ENCODE measurements at places on chromosomes 12 and 14.

- peak; percentile 85 for DNase-seq
Observed at GRCh38 chr14:97977651-97978261, 1180.6 kb downstream of the VRK1 start.

DNA sequence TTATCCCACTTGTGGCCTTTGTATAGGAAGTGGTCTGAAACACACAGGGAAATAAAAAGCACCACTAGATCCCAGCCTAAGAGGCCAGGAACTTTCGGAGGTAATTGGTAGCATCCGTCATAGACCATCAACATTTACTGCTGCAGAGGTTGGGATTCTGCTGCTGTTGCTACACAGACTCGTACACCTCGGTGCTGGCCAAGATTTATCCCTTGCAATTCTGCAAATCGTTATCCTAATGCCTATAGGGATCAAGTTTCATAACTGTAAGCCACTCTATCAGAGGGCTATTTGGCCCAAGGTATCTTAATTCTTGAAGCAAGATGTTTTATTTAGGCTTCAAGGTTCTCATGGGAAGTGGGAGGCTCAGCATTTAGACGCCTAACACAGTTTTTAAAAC lies 913.6 kb downstream of the GALC start:
- no peak for DNase-seq

- no peak for DNase-seq
Observed at GRCh38 chr14:71592361-71592760, 339.9 kb upstream of the RGS6 start.

DNA sequence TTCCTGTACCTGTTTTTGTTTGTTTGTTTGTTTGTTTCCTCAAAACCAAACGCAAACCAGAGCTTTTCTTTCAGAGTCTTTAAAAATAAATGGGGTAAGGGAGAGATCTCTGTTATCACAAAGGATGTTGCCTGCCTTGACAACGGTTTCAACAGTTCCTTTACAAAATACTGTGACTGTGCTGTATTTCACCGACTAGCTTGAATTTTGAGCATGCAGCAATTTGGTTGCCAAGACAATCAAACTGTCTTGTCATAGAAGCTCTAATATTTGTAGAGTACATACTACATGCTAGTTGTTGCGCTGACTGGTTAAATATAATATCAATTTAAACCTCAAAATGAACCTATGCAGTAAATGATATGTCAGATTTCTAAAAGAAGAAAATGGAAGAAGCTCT lies 22.4 kb upstream of the TCP11L2 start:
- DNase-seq = no peak

- no peak for DNase-seq
Observed at GRCh38 chr12:11513288-11513687, 117.9 kb upstream of the PRB2 start.

DNA sequence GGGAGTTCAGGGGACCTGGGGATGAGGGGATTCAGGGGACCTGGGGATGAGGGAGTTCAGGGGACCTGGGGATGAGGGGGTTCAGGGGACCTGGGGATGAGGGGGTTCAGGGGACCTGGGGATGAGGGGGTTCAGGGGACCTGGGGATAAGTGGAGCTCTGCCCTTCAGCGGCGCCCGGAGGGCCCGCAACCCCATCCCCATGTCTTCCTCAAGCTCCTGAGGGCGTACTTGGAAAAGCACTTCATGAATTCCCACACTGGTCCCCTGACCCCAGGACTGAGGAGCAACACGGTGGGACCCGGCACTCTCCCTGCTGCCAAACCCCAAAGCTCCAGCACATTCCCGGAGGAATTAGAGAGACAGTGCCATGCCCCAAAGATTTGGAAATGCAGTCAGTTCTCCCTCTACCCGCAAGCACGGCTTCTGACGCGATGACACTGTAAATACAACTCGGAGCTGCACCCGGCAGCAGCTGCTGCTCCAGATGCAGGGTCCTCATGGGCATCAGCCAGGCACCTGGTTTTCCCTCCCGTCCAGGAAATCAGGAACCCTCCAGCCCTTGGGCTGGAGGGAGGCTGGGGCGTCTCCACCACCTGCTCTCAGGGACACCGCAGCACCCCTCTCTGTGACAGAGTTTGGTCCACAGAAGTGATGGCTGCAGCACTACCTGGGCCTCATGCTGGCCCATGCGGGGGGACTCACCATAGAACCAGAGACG lies 32.8 kb upstream of the C14orf180 start:
- DNase-seq = no peak

DNA sequence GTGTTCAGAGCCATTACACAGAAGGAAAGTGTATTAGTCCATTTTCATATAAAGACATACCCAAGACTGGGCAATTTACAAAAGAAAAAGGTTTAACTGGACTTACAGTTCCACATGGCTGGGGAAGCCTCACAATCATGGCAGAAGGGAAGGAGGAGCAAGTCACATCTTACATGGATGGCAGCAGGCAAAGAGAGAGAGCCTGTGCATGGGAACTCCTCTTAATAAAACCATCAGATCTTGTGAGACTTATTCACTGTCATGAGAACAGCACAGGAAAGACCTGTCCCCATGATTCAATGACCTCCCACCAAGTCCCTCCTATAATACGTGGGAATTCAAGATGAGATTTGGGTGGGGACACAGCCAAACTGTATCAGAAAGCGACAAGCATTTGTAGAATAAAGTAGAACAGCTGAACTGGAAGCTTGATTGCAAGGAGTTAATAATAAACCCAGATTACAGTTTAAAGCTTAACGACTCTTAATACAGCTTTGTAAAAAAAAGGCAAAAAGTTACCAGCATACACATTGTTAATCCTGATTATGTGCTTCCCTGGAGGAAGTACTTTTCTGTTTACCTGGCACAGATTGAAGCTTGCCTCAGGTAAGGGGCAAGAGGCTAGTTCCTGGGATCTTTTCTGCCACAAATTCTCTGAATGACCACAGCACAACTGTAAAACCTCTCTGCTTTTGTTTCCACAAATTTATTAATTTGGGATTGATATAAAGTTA lies 18.1 kb upstream of the STON2 start:
- no peak for DNase-seq

- no peak for DNase-seq
Observed at GRCh38 chr12:22473212-22473611, 71.1 kb downstream of the C2CD5 start.

- DNase-seq = no peak
Observed at GRCh38 chr12:122859303-122860039, 24.2 kb downstream of the HIP1R start.

DNA sequence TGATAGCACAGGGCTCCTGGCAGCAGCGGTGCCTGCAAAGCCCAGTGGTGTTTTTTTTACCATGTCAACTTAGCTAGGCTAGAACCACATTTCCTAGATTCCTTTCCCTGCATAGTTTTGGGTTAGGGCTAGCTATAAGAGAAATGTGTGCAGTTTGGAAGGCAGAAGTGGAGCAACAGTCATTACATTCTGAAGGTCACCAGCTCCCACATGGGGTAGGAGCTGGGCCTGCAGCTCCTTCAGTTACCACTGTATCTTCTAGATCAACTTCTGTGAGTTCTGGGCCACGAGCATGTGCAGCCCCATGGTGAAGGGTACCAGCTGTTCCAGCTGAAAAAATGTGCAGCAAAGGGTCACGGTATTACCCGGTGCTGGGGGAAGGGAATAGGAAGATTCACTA lies 2.3 kb upstream of the SLC25A3 start:
- no peak for DNase-seq

- no peak for DNase-seq
Observed at GRCh38 chr12:65961190-65962035, 137.1 kb downstream of the HMGA2 start.

DNA sequence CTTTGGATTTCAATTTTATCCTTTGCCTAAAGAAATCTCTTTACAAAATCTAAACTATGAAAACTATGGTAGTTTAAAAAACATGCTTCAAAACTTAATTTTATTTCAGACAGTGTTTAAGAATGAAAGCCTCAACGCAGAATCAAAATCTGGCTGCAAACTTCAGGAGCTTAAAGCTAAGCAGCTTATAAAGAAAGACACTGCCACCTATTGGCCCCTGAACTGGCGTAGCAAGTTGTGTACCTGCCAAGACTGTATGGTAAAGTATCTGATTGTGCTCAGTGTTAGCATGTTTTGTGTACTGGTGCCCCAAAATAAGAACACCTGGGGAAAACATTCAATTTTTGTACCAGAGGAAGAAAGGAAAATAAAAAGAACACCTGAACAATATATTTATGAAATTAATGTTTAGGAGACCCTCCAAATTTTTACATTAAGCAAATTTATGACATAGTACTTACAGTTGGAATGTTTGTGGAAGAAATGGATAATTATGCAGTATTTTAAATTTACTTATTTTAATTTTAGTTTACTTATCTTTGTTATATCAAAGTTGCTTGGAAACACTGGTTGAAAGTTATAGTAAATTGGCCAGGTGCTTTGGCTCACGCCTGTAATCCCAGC lies 12.2 kb downstream of the UBR7 start:
- DNase-seq = peak; percentile 35

GRCh38 chr12:122080149-122081082 lies 1.9 kb downstream of the MLXIP start:
- DNase-seq = no peak

DNA sequence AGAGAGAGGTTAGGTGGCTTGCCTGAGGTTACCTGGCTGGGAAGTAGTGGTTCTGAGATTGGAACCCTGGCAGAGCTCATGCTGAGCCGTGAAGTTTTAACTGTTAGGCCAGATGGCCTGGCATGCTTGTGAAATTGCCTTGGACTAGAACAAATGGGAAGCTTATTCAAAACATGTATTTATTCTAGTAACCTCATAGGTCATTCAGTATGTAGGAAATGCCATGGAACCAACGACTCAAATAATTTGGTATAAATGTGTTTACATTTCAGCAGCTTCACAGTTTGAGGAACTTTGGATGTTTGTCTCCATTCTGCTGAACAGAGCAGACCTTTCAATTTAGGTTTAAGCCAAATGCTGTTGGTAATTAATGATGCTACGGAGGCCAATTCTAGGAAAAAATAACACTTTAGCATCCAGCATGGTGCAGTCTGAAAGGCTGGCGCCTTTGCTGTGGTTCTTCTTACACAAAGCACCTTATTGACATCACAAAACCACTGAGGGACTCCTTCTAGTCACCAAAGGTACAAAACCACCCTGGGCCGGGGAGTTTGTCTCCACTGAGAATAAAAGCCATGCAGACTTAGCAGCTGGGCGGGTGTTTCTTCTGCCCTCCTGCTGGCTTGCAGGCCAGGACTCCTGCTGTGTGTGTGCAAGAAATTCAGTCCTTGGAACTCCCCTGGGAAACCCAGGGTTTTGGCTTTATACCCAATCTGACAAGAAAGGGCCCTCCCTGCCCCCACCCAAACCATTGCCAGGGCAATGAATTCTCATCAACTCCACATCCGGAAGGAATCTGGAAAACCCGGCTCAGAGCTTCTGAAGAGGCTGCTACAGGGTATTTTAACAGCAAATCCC lies 64.2 kb downstream of the ELK3 start:
- DNase-seq = no peak

DNA sequence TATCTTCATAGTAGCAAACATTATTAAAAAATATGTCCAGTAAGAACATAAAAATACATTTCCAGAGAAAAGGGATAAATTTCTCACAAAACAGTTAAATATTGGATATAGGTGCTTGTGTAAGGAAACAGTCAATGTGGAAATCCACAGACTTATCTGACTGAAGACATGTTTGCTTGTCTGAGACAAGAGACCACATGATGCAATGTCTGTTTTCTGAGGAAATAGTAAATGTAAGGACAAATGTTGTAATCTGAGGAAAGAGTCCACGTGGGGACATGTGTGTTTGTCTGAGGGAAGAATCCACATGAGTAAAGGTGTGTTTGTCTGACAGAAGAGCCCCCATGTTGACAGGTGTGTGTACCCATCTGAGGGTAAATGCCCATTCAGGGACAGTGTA lies 1093.2 kb downstream of the TMEM121 start:
- DNase-seq = no peak

DNA sequence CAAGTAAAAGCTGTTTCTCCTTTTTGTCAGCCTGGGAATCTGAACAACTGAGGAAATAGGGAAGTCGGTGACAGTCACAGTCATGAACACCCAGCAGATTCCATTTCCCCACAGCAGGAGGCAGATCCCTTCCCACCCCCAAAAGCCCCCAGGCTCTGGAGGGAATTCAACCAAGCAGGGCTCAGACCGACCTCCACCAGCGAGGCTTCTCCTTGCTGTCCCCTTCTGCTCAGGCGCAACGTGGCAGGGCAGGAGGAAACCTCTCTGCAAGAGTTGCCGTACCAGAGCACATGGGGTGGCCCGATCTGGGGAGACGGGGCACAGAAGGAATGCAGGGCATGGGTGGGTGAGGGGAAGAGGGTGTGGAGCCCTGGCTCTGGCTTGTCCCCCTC lies 319 bp downstream of the GALNT6 start:
- DNase-seq = peak; percentile 53

- DNase-seq = no peak
Observed at GRCh38 chr12:101564912-101565311, 29.9 kb upstream of the MYBPC1 start.

DNA sequence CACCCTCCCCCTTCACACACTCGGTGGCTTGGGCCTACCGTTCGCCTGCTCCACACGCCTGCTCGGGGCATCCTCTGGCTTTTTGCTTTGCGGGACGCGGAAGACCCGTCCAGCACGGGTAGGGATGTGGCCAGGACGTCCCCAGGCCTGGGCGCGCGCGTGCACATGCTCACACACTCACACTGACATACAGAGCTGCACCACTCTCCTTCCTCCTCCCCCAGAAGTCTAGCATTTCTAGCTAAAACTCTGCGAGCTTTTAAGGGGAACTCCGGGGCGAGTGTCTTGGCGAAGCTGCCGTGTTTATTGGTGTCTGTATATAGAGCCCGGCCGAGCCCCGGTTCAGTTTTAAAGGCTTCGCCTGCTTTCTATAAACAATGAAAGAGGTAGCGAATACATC lies 5.0 kb downstream of the TBX5 start:
- no peak for DNase-seq

DNA sequence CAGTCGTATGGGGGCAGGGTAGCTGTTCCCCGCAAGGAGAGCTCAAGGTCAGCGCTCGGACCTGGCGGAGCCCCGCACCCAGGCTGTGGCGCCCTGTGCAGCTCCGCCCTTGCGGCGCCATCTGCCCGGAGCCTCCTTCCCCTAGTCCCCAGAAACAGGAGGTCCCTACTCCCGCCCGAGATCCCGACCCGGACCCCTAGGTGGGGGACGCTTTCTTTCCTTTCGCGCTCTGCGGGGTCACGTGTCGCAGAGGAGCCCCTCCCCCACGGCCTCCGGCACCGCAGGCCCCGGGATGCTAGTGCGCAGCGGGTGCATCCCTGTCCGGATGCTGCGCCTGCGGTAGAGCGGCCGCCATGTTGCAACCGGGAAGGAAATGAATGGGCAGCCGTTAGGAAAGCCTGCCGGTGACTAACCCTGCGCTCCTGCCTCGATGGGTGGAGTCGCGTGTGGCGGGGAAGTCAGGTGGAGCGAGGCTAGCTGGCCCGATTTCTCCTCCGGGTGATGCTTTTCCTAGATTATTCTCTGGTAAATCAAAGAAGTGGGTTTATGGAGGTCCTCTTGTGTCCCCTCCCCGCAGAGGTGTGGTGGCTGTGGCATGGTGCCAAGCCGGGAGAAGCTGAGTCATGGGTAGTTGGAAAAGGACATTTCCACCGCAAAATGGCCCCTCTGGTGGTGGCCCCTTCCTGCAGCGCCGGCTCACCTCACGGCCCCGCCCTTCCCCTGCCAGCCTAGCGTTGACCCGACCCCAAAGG lies 804 bp downstream of the GAPDH start:
- peak; percentile 84 for DNase-seq

All from stimulated activated CD8-positive, alpha-beta memory T cell treated with anti-CD3 and anti-CD28 coated beads, Interleukin-4, amount 100 ng/mL, for 48 hours (primary cell).